ENCODE measurements at places on chromosomes 7 and 10. TPM values are rescaled to one million over a fixed set of nuclear protein-coding genes. Genes with fewer than 3 reads are reported as not detected.

- no peak for DNase-seq
Observed at GRCh38 chr10:101993651-101994200, 62.2 kb downstream of the ARMH3 start.

GRCh38 chr7:150924369-150924781, 53.7 kb downstream of the KCNH2 start:
- no peak for DNase-seq

DNA sequence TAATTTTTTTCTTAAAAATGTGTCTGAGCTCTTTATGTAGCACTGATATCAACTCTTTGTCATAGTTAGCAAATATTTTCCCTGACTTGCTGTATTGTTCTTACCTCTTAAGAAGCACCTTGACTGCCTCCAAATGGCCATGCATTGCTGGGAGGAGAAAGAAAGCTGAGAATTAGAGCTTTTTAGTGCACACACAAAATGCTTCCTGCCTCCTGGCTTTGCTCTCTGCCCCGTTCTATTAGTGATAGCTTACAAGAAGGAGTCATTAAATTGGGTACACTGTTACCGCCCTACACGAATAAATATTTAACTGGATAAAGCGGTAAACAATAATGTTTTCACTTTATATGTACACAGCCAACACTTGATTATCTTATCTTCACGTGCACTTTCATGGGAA, 4.1 kb downstream of the ANKRD16 start:
- no peak for DNase-seq

- no peak for DNase-seq
Observed at GRCh38 chr7:116439005-116439404, 60.5 kb upstream of the CAV2 start.

GRCh38 chr7:37236906-37237305, 211.8 kb downstream of the ELMO1 start:
- no peak for DNase-seq

GRCh38 chr7:42493436-42494198, 256.6 kb upstream of the GLI3 start:
- DNase-seq = peak; percentile 1

GRCh38 chr7:140484479-140484878, 5.2 kb upstream of the MKRN1 start:
- DNase-seq = no peak

GRCh38 chr7:158802535-158803366, 26.6 kb downstream of the ESYT2 start:
- DNase-seq = no peak

DNA sequence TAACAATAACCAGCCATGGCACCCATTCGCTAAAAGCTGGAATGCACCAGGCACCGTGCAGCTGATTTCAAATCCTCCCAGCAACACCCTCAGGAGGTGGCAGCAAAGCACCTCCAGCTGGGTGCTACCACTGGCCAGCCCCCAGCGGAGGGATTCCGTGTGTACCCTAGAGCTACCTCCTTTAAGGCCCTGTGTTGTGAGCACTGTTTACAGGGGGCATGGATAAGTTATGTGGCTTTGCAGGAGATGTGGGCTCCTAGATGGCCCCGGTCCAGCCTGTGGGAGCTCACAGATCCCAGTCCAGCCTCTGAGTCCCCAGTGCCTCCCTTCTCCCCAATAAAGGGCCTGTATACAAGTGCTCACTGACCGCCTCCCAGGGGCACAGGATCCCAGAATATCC, 27.1 kb downstream of the TNRC18 start:
- DNase-seq = no peak

DNA sequence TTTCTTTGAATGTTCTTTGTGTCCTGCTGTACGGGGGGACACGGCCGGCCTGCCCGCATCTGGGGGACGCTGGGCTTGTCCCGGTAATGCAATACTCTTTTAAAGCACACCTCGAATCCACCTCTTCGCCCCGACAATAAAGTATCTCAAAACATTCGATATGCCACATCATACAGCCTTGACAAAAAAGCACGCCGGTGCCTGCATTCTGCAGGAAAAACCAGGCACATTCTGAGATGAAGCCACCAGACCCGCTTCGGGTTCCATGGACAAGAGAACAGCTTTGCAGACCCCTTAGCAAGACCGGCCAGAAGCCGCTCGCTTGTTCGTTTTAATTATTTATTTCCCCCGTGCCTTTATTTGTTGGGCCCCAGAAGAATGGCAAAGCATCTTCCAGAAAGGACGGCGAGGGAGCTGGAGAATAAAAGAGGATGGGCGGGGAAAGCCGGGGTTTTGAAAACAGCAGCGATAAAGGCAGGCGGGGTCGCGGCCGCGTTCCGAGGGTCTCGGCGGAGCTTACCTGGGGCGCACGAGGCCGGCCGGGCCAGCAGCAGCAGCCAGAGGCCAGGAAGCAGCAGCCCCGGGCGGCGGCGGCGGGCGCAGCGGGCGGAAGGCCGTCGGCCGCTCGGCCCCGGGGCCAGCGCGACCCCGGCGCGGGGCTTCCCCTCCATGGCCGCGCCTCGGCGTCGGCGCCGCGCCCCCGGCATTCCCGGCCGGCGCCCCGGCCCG, 462 bp downstream of the KIAA1549 start:
- DNase-seq = no peak

DNA sequence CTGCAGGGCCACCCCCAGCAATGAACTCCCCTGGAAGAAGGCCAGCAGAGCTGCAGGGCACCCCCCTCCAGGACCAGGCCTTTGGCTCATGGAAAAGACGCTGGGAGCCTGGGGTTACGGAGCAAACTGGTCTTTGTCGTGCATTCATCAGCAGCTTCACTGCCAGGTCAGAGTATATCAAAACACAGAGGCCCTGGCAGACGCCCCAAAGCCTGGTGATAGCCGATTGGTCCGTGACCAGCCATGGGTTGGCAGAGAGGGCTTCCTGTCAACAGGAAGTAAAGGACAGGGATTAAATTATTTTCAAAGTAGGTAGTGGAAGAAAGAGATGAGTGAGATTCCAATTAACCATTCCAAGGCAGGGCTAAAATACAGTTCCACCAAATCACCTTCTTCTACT, 9.0 kb downstream of the PRKAG2 start:
- no peak for DNase-seq

GRCh38 chr10:34543716-34544115, 271.4 kb downstream of the PARD3 start:
- DNase-seq = no peak

- DNase-seq = no peak
Observed at GRCh38 chr7:33836797-33837355, 68.5 kb upstream of the BMPER start.

DNA sequence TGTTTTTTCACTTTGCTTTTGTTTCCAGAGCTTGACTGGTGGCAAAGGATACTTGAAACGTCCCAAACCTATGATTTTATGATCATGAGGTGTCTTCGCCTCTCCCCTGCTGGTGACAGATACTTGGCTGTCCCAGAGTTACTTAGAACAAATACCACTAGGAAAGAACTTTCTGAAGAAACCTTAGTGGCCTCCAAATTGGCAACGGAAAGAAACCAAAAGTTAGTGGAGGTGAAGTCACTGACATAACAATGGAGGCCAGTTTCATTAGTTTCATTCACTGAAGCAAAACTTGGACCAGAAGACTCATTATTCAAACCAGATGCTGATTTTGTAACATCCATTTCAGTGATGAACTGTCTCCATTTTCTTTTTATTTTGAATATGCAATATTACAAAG, 68.6 kb downstream of the JAZF1 start:
- DNase-seq = no peak

DNA sequence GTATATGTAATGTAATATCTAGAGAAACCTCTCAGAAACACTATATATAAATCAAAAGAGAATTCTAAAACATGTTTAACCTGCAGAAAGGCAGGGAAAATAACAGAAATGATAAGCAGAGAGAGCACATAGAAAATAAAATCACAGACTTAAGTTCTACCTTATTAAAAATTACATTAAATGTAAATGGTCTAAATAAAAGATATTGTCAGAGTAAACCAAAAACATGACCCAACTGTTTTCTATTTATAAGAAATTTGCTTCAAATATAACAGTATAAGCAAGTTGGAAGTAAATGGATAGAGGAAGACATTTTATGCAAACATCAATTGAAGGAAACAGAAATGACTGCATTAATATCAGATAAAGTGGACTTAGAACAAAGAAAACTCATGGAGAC, 43.4 kb downstream of the HECTD2 start:
- no peak for DNase-seq

DNA sequence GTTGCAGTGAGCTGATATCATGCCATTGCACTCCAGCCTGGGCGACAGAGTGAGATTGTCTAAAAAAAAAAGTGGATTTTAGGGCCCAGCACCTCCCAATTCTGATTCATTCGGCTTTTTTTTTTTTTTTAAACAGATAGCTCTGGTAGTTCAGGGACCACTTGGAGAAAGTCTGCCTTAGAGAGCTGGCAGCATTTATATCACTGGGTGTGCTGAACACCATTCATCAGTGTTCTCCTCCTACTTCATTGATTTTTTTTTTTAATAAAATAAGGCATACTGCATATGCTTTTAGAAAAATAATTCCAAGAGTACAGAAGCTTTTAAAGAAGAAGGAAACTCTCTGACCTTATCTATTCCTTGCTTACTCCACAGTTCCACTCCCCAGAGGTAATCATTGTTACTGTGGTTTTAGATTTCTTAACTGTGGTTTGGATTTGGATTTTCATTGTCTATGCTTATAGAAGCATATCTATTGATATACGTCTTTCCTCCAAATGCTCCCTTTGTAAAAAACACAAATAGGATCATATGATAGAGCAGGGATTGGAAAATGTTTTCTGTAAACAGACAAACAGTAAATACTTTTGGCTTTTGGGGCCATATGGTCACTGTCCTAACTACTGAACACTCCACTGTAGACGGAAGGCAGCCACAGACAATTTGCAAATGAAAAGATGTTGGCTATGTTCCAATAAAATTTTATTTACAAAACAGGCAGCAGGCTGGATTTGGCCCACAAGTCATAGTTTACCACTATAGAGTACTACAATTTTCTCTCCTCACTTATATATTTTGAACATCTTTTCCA, 21.1 kb upstream of the SAR1A start:
- no peak for DNase-seq

GRCh38 chr10:58352956-58353610, 18.3 kb downstream of the UBE2D1 start:
- no peak for DNase-seq

- no peak for DNase-seq
Observed at GRCh38 chr7:41624818-41625217, 78.1 kb downstream of the INHBA start.

GRCh38 chr7:132941905-132942304, 140.0 kb downstream of the CHCHD3 start:
- no peak for DNase-seq

- DNase-seq = no peak
Observed at GRCh38 chr10:109959259-109960145, 36.2 kb upstream of the XPNPEP1 start.

- DNase-seq = no peak
Observed at GRCh38 chr10:11616021-11616420, 4.6 kb upstream of the USP6NL start.

DNA sequence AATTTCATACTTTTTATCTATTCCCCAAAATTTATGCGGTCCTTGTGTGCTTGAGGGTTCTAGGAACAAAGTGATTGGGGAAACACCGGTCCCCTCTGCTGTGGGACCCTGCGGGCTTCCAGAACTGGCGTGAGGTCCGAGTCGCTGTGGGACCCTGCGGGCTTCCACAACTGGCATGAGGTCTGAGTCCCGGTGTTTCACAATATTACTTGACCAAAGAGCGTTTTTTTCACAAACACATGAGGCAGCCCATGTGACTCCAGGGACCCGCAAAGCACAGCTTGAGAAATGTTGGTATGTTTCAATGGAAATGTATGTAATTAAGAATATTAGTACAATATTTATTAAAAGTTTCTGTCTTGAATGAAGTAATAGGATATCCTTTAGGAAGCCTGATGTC, 212.2 kb downstream of the MGMT start:
- DNase-seq = no peak

DNA sequence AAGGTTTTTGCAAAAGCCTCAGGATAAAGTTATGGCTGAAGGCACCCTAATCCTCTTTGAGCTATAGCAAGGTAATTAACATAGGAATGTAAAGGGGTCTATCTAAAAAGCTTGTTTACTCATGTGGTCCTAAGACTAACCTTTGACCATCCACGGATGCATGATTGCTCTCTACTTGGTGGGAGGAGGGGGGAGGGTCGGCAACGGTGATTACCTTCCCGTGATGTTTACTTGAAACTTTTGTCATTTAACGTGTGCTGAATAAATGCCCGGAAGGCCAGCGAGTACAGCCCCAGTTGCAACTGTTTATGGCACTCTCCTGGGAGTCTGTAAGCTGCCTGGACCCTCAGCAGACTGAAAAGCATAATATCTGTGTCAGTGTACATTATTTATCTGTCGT, 78.9 kb upstream of the GPR22 start:
- no peak for DNase-seq

DNA sequence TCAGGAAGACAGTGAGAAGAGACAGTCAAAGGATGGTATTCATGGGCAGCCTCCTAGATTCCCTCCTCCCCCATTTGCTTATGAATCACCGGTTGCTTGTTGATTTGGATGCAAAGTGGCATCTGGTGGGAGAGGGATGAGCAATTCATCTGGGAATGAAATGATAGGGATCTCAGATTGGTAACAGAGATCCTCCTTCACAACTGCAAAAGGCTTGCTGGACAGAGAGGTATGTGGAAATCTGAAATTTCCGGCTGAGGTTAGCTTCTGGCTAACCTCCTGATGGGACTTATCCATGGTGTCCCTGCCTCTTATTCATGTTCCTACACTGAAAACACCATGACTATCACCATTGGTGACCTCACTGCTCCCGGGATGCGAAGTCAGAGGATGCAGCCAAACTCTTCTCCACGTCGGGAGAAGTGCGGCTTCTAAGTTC, 48.4 kb upstream of the PODXL start:
- no peak for DNase-seq

DNA sequence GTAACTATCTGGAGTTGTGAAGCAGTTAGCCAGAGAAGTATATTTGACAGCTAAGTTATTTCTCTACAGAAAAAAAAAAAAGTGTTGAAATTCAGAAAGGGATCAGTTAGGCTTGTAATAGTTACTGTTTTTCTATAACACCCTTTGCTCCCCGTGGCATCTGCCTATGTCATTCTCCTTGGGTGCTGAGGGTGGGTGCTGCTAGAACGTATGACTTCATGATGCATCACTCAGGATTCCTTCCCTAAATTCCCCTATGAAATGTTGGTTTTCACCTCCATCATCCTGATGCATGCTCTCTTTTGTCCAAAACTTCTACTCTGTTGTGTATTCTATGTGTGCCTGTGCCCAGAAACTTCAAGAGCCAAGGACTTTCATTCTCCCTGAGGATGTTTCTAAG, 536.4 kb downstream of the GRM8 start:
- no peak for DNase-seq

DNA sequence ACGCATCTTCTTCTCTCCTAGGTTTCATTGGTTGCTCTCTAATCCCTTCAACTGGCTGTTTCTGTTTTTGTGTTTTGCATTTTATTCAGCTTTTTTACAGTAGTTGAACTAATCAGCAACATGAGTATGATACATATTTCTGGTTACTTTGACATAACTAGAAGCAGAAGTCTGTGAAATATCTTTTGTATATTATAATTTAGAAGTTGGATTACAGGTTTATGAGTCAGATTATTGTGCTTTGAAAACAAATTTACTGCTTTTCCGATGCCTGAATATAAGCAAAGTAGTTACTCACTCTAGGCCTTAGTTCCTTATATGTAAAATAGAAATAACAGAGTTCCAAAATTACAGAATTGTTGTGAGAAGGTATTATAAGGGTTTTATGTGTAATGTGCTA, 96.2 kb upstream of the MEOX2 start:
- no peak for DNase-seq

The TDRD1 gene
- total RNA-seq = not detected

The GPER1 gene
- total RNA-seq = 1.8 TPM

The TMEM178B gene
- total RNA-seq = 3.1 TPM

The EPO gene
- total RNA-seq = not detected

The MMP21 gene
- not detected for total RNA-seq

The C1QL3 gene
- 0.35 TPM for total RNA-seq

The HTR5A gene
- not detected for total RNA-seq

The TCAF2 gene
- 18.5 TPM for total RNA-seq

Data from glomerular endothelial cell (primary cell).